Stimulated activated CD8-positive, alpha-beta memory T cell treated with anti-CD3 and anti-CD28 coated beads, Interleukin-4, amount 100 ng/mL, for 1 hour (primary cell): ENCODE measurements at places on chromosomes 5 and 9.

DNA sequence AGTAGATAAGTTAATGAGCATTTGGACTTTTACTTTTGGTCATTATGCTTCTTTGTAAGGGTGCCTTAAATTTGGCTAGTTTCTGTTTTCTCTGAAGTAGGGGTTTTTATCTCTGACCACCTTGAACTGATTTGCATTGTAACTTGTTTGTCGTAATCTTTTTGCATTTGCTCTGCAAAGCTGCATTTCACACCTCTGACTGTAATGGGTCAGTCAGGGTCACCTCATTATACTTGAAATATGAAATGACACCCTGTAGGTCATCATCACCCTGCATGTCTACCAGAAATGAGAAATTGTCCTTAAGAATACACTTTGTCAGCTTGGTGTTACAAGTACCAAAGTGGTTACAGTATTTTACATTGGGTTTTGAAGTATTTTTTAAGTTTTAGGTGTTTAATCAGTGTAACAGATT is 74.0 kb downstream of the KCNN2 start:
- no peak for DNase-seq

GRCh38 chr5:32126691-32127090 is 47.4 kb downstream of the GOLPH3 start:
- no peak for DNase-seq

DNA sequence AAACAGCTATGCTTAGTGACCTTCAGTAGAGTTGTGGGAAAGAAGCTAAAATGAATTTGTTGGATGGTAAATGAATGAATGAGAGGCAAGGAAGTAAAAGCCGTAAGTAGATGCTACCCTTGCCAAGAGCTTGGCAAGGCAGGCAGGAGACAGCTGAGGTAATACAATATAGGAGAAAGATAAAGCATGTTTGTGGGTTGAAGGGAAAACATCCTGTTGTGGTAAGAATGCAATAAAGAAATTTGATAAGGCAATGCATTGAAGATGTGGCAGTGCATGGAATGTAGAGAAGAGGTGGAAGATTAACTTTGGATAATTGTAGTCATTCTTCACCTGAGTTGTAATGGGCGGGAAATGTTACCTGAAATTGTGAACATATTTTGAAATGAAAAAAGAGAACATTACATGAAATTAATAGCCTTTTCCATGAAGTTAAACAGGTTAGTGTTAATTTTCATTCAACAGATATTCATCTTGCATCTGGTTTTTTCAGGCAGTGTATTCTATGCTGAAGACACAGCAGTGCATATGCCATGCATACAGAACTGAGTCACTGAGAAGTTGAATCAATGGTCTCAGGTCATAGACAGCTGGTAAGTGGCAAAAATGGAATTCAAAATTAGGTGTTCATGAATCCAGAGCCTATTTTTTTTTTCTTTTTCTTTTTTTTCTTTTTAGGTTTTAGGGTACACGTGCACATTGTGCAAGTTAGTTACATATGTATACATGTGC is 43.4 kb upstream of the SPINK5 start:
- no peak for DNase-seq

- DNase-seq, result no peak
Observed at GRCh38 chr5:11273180-11273903, 512.3 kb upstream of the DAP start.

DNA sequence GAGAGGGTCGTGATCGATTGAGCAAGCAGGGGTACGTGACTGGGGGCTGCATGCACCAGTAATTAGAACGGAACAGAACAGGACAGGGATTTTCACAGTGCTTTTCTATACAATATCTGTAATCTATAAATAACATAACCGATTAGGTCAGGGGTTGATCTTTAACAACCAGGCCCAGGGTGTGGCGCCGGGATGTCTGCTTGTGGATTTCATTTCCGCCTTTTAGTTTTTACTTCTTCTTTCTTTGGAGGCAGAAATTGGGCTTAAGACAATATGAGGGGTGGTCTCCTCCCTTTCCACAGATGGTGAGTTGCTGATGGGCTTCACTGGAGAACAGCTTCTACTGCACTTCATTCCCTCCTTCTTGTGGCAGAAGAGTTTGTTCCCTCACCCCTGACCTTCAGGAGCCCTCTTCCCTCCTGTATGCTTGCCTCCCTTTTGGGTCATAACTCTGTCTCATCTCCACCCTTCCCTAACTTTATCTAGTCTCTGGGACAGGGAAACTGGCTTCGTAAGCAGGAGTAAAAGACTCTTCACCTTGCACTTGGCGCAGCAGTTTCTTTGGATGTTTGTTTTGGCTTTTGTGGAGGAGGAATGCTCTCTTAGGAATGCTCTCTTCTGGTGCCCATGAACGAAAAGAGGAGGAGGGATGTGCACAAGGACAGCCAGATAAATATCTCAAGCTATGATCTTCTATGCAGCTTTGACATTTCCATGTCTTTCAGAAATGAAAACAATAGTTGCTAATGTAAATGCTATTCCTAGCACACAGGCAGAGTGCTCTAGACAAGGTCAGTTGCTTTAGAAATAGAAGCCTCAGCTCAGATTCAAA is 139.8 kb upstream of the RPS23 start:
- no peak for DNase-seq
